ENCODE measurements at places on chromosomes 5 and 9.

DNA sequence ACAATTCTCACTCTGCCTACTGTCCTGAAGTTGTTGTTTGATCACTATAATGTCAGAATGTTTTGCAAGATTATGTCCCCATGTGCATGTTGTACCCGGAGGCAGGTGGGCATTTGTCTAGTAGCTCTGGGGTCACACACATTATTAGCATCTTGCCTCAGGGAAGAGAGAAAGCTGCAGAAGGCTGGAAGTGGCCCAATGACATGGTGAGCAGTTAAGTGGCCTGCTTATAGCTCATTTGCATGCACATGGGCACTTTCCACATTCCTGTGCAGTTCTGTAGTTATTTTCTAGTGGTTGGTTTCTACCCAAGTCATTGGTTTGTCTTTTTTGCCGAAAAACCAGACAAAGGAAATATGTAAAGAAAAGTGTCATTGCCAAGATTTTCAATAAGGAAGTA, 80.9 kb downstream of the MAP1B start:
- DNase-seq = no peak

- DNase-seq = no peak
Observed at GRCh38 chr9:115627511-115627910, 509.6 kb upstream of the TNC start.

GRCh38 chr9:126354887-126355770, 28.5 kb downstream of the MVB12B start:
- DNase-seq = no peak

GRCh38 chr9:131299961-131300347, 10.4 kb downstream of the PLPP7 start:
- no peak for DNase-seq

- no peak for DNase-seq
Observed at GRCh38 chr9:72276429-72276828, 88.6 kb downstream of the ZFAND5 start.

GRCh38 chr5:54905942-54906537, 79.4 kb downstream of the ESM1 start:
- no peak for DNase-seq

DNA sequence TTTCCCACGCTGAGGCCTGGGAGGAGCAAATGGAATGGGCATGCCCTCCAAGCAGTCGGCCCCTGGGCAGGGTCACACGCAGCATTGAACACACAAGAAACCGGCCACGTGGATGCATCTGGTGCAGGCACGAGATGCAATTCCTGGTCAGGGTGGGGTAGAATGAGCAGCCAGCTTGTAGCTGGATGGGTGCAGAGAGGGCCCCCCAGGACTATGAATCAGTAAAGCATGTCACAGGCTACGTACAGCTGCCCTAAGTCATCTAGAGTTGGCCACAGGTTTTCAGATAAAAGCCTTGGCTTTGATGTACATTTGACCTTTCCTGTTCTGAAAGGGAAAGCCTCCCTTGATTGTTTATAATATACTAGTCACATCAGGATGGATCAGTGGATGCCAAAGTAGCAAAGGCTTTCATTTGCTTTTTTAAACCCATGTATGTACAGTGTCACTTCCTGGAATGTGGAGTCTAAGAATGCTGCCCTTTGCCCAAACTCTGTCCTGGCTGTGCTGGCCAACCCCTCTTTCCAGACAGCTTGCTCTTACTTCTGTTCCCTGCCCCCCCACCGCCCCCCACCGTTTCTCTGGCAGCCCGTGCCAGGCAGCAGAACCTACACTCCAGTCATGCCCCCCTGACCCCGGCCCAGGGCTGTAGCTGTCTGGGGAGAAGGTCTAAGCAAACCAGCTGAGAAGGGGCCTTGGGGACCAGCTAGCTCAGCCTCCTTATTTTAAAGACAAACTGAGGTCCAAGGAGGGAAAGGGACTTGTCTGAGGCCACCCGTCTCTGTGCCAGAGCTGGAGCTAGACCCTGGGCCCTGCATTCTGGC, 169.2 kb downstream of the HSPA4 start:
- DNase-seq = no peak

DNA sequence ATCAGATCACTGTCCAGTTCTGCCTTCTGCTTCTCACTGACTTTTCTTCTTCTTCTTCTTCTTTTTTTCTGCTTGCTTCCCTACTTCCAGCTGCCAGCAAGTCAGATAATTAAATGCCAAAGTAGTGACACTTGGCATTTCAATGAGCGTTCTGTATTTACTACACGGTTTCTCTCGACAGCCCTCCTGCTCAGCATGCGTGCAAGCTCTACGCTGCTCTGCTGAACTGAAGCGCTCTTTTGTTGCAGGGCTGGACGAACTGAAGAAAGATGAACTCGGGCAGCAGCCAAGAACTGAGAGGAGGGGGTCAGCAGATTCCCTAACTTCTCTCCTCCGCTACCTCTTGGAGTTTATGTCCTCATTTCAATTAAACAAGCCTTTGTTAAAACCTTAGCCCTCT, 319.1 kb downstream of the GLIS3 start:
- no peak for DNase-seq

- DNase-seq = no peak
Observed at GRCh38 chr5:110751902-110752762, 13.3 kb downstream of the SLC25A46 start.

DNA sequence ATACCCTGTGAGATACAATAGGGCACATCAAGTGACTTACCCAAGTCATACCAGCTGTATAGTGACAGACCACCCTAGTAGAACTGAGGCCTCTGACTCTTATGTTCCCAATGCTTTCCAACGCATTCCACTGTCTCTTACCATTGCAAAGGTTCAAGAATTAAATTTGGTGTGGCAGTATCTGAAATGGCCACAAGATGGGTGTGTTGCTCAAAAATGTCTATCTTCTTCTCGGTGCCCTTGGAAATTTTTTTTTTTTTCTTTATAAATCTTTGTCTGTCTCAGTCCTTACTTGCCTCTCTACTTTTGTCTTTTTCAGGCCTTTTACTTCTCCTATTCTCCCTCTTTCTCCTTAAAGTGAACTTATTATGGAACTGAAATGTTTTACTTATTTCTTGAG, 48.4 kb downstream of the GPR21 start:
- DNase-seq = no peak

- no peak for DNase-seq
Observed at GRCh38 chr9:71612889-71613288, 155.4 kb downstream of the CEMIP2 start.

DNA sequence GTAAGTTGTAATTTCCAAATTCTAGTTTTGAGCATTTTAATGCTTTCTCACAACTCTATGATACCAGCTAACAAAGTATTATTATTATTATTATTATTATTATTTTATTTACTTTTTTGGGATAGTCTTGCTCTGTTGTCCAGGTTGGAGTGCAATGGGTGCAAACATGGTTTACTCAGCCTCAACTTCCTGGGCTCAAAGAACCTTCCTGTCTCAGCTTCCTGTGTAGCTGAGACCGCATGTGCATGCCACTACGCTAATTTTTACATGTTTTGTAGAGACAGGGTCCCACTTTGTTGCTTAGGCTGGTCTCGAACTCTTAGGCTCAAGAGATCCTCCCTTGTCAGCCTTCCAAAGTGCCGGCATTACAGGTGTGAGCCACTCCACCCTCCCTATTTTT, 27.0 kb downstream of the LRRC70 start:
- DNase-seq = no peak

DNA sequence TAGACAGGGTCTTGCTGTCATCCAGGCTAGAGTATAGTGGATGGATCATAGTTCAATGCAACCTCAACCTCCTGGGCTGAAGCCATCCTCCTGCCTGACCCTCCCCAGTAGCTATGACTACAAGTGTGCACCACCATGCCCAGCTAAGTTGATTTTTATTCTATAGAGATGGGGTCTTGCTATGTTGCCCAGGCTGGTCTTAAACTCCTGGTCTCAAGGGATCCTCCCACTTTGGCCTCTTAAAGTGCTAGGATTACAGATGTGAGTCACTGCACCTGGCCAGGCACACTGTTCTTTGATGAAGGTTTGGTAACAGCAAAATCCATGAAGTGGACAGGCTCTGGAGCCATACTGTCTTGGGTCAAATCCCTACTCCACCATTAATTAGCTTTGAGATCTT, 6.5 kb upstream of the GFRA3 start:
- DNase-seq = no peak

- DNase-seq = no peak
Observed at GRCh38 chr9:102768002-102768401, 227.1 kb upstream of the CYLC2 start.

DNA sequence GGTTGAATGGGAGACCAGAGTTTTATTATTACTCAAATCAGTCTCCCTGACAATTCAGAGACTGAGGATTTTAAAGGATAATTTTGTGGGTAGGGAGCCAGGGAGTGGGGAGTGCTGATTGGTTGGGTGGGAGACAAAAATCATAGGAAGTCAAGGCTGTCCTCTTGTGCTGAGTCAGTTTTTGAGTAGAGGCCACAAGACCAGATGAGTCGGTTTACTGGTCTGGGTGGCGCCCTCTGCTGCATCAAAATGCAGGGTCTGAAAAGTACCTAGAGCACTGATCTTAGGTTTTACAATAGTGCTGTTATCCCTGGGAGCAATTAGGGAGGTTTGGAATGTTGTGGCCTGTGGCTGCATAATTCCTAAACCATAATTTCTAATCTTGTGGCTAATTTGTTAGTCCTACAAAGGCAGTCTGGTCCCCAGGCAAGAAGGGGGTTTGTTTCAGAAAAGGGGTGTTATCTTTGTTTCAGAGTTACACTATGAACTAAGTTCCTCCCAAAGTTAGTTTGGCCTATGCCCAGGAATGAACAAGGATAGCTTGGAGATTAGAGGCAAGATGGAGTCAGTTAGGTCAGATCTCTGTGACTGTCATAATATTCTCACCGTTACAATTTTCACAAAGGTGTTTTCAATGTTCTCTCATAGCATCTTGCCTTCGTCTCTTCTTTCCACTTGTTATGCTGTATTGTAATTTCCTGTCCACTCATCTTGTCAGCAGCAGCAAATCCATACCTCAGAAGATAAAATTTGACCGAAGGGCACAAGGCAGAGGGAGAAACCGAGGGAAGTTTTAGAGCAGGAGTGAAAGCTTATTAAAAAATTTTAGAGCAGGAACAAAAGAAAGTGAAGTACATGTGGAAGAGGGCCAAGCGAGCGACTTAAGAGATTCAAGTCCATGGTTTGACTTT, 59.2 kb upstream of the CLINT1 start:
- DNase-seq = no peak

GRCh38 chr5:117701062-117701461, 1126.4 kb upstream of the SEMA6A start:
- DNase-seq = no peak

- no peak for DNase-seq
Observed at GRCh38 chr5:180291234-180291940, 496 bp downstream of the MAPK9 start.

DNA sequence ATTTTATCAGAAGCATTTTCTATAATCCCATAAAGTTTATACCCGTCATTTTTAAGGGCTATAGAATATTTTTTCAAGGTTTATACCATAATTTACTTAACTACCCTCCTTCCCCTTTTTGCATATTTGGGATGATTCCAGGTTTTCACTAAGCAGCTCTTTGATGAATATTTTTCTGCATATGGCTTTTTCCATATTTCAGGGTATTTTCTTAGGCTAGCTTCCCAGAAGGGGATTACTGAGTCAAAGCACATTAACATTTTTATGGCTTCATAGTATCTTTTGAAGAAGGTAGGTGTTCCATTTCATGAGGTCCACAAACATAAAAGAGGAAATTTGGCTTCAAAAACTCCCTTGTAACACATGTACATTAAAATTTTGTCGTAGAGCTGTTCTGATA, 14.6 kb upstream of the COL15A1 start:
- no peak for DNase-seq

DNA sequence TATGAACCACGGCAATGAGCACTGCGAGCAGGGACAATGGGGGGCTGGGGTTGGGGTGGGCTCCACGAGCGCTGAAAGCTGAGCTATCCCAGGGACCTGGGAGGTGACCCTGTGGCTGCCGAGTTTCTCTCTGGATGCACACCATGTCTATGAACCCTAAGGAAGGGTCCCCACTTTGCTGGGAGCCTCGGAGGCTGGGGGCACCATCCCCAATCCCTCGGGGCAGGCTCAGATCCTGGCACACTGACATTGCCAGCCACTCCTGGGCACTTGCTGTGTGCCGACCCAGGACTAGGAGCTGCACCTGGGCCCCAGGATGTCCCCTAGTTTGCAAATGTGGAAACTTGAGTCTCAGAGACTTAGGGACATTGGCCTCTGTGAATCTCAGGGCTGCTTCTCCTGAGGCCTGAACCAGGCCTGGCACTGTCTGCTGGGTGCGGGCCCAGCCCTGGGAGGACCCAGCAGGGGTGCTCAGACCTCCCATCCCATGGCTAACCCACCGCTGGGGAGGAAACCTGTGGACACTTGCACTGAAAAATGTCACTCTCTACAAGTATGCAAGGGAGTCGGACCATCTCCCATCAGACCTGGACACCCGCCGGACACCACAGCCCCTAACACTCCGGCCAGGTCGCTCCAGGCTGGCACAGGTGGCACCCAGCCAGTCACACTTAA, 13.0 kb upstream of the CAMSAP1 start:
- no peak for DNase-seq

DNA sequence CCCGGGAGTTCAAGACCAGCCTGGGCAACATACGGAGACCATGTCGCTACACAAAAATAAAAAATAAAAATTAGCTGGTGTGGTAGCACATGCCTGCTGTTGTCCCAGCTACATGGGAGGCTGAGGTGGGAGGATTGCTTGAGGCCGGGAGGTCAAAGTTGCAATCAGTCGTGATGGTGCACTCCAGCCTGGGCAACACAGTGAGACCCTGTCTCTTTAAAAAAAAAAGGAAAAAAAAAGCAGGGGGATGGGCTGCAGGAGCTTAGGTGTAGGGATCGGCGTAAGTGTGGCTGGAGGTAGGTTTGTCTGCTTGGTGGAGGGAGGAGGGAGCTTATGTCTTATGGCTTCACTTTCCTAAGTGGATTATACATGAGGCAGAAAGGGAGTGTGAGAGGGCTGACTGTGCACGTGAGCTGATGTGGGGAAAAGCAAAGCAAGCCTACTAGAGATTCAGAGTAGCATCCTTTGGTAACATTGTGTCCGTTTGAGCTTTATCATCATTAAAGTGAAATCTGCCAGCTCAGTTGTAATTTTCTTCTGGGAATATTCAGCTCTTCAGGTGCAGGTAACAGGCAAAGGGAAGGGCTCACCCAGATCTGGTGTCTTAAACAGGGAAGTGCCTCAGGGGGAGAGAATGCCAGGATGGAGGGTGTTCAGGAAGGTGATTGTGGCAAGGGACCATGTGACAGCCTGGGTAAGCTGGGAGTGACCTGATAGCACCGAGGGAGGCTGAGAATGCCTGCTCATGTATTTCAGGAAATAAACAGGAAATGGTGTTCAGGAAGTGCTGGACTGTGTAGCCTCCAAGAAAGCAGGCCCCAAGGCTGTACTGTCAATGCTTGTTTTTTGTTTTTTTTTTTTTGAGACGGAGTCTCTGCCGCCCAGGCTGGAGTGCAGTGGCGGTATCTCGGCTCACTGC, 17.6 kb upstream of the SETX start:
- DNase-seq = no peak

GRCh38 chr9:134283111-134283515, 43.1 kb upstream of the RXRA start:
- no peak for DNase-seq

DNA sequence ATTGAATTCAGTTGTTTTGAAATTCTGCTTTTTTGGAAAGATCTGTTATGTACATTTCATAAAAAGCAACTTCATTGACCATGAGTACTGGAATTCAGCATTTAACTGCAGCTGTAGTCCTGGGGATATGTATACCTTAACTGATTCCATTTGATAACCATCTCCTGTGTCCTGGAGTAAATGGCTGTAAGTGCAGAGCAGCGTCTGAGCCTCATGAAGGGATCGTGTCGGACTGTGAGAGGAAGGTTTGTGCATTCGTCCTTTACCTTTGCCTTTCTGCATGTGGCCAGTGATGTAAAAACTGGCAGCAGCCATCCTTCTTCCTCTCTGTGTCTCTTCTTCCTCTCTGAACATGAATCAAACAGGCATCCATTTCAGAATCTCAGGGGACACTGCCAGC, 287.2 kb downstream of the FANCC start:
- no peak for DNase-seq
